CD4-positive, alpha-beta T cell (primary cell): ENCODE measurements at places on chromosomes 7 and 10.

- H3K4me1 ChIP-seq, result peaks cover 11% of the 10 kb centered on the region
- H3K4me3 ChIP-seq, result no peak overlapping the region
- no peak overlapping the region for H3K27ac ChIP-seq
- DNase-seq, result peak; percentile 2
- no peaks in the 10 kb centered on the region for H3K27me3 ChIP-seq
These were observed 28.1 kb downstream of the ARL4A start for GRCh38 chr7:12715372-12716133.

GRCh38 chr10:86367152-86367951 lies 757 bp upstream of the GRID1 start:
- H3K36me3 ChIP-seq, result no peaks in the 10 kb centered on the region
- H3K27ac ChIP-seq, result no peak overlapping the region
- DNase-seq, result no peak
- H3K4me1 ChIP-seq, result peaks cover 26% of the 10 kb centered on the region
- no peak overlapping the region for H3K4me3 ChIP-seq

DNA sequence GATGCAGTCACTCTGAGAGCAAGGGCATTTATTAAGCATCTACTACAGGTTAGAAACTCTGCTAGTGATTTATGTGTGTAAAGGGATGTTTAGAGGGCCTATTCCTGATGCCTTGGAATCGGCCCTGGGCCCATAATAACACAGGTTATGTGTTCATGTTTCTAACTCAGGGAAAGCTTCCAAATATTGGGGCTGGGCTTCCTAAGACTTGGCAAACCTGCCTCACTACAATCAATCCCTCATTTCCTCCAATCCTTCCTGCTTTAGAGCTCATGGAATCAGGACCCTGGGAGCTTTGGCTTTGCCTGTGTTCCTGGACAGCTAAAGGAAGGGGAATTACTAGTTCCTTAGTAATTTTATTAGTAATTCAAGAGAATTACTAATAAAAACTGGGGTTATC lies 148.8 kb downstream of the HIBADH start:
- no peak overlapping the region for H3K27ac ChIP-seq
- H3K4me3 ChIP-seq, result no peak overlapping the region
- H3K4me1 ChIP-seq, result no peaks in the 10 kb centered on the region
- no peaks in the 10 kb centered on the region for H3K36me3 ChIP-seq

GRCh38 chr10:29546773-29547313 lies 87.9 kb downstream of the SVIL start:
- H3K4me3 ChIP-seq, result no peak overlapping the region
- no peak for DNase-seq
- no peak overlapping the region for H3K27ac ChIP-seq
- no peaks in the 10 kb centered on the region for H3K27me3 ChIP-seq

GRCh38 chr10:110058212-110058611 lies 50.4 kb downstream of the ADD3 start:
- H3K4me1 ChIP-seq, result peaks cover 34% of the 10 kb centered on the region
- H3K27ac ChIP-seq, result peak overlapping the region; percentile 32
- no peaks in the 10 kb centered on the region for H3K27me3 ChIP-seq

DNA sequence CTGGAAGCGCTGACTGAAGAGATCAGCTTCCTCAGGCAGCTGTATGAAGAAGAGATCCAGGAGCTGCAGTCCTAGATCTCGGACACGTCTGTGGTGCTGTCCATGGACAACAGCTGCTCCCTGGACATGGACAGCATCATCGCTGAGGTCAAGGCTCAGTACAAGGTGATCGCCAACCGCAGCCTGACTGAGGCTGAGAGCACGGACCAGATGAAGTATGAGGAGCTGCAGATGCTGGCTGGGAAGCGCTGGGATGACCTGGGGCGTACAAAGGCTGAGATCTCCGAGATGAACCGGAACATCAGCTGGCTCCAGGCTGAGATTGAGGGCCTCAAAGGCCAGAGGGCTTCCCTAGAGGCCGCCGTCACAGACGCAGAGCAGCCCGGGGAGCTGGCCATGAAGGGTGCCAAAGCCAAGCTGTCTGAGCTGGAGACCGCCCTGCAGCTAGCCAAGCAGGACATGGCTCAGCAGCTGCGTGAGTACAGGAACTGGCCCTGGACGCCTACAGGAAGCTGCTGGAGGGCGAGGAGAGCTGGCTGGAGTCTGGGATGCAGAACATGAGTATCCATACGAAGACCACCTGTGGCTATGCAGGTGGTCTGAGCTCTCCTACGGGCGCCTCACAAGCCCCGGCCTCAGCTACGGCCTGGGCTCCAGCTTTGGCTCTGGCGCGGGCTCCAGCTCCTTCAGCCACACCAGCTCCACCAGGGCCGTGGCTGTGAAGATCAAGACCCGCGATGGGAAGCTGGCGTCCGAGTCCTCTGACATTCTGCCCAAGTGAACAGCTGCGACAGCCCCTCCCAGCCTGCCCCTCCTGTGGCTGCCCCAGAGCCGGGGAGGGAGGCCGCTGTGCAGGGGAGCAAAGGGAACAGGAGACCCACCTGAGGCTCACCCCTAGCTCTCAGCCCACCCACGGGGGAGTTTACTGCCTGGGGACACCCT lies 24.9 kb upstream of the AMPH start:
- no peak overlapping the region for H3K4me3 ChIP-seq
- H3K27ac ChIP-seq, result no peak overlapping the region
- H3K36me3 ChIP-seq, result no peaks in the 10 kb centered on the region
- no peaks in the 10 kb centered on the region for H3K4me1 ChIP-seq
- H3K27me3 ChIP-seq, result peaks cover 4% of the 10 kb centered on the region

DNA sequence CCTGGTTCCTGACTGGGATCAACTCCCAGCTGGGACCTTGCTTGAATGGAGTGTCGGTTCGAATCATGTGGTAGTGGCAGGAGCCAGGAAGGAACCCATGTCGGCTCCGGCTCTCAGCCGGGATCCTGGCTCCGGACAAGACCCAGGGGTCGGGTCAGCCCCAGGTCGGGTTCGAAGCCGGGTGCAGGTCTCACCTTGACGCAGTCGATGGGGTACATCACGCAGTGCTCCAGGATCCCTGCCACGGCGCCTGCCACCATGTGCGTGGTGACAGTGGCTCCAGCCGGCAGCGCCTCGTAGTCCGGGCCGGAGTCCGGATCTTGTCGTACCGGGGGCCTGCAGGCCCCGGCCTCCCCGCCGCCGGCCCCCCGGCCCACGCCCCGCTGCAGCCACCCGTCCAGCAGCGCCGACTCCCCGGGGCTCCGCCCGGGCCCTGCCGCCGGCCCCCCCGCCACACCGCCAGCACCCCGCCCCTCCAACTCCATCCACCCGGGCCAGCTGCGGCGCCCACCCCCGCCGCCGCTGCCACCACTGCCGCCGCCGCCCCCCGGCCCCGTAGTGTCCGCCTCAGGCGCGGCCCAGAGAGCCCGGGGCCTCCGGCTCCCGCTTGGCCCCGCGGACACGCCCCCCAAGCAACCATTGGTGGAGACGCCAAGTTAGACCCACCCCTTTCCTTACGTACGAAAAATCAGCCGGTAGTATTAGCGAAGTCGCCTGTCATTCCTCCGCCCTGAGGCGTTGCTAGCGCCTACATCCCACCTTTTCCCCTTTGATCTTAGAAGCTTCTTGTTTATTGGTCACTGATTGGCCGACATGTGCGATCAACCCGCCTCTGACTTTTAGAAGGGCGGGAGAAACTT lies at the start of gene SLC25A28:
SLC25A28 (minus strand) TSS at position 589 of the 860 bp plus-strand sequence; CDS start at position 485, 104 bp downstream.
- peaks cover 22% of the 10 kb centered on the region for H3K4me1 ChIP-seq
- no peaks in the 10 kb centered on the region for H3K27me3 ChIP-seq
- peak within 1 kb of the TSS; percentile 96 for H3K27ac ChIP-seq
- no peaks in the 10 kb centered on the region for H3K36me3 ChIP-seq
- DNase-seq, result peak; percentile 85

DNA sequence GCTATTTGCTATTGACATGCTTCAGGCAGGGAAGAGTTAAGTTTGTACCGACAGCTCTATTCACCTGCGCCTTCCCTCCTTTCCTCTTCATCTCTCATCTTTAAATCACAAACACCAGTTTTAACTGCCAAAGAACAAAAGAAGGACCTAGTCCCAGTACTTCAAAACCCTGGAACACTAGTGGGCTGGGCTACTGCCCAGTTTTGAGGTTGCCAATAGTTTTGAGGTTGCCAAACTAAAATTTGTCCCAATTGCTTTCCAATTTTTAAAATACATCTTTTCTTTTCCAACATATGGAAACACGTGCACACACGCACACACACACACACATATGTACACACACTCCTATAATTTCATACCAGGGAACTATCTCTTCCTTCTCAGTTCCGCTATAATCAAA lies 130.6 kb upstream of the SLC26A5 start:
- H3K27me3 ChIP-seq, result no peaks in the 10 kb centered on the region
- no peaks in the 10 kb centered on the region for H3K36me3 ChIP-seq
- no peak overlapping the region for H3K4me3 ChIP-seq
- H3K4me1 ChIP-seq, result no peaks in the 10 kb centered on the region
- no peak for DNase-seq
- no peak overlapping the region for H3K27ac ChIP-seq

- no peak overlapping the region for H3K4me3 ChIP-seq
- H3K27ac ChIP-seq, result no peak overlapping the region
- H3K27me3 ChIP-seq, result peaks cover 1% of the 10 kb centered on the region
- no peak for DNase-seq
These were observed 13.2 kb upstream of the AOC1 start for GRCh38 chr7:150838965-150839650.

- no peaks in the 10 kb centered on the region for H3K27me3 ChIP-seq
- no peak overlapping the region for H3K4me3 ChIP-seq
- H3K27ac ChIP-seq, result no peak overlapping the region
These were observed 6.8 kb downstream of the ITGA8 start for GRCh38 chr10:15712883-15713282.

- DNase-seq, result peak; percentile 73
- H3K4me3 ChIP-seq, result peak overlapping the region; percentile 58
- H3K27me3 ChIP-seq, result no peaks in the 10 kb centered on the region
These were observed 225.8 kb upstream of the KLF14 start for GRCh38 chr7:130959743-130960207.
